ENCODE measurements at places on chromosomes 2 and 18.

GRCh38 chr2:33588232-33588631, 10.9 kb downstream of the FAM98A start:
- no peak for DNase-seq

- no peak for DNase-seq
Observed at GRCh38 chr2:15388406-15389325, 172.5 kb downstream of the NBAS start.

DNA sequence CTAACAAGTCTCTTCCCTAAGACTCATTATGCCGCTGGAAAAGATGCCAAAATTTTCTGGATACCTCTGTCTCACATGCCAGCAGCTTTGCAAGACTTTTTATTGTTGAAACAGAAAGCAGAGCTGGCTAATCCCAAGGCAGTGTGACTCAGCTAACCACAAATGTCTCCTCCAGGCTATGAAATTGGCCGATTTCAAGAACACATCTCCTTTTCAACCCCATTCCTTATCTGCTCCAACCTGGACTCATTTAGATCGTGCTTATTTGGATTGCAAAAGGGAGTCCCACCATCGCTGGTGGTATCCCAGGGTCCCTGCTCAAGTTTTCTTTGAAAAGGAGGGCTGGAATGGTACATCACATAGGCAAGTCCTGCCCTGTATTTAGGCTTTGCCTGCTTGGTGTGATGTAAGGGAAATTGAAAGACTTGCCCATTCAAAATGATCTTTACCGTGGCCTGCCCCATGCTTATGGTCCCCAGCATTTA, 26.3 kb downstream of the DHRS9 start:
- peak; percentile 25 for DNase-seq

DNA sequence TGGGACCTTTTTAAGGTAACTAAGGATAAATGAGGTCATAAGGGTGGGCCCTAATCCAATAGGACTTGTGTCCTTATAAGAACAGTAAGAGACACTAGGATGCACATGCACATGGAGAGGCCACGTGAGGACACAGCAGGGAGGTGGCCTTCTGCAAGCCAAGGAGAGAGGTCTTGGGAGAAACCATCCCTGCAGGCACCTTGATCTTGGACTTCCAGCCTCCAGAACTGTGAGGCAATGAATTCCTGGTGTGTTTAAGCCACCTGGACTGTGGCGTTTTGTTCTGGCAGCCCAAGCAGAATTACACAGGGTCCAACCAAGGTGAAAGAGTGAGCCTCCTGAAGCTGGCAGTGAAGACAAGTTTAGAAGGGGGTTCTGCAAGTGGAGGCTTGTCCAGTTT, 89.6 kb upstream of the IL1R2 start:
- no peak for DNase-seq

DNA sequence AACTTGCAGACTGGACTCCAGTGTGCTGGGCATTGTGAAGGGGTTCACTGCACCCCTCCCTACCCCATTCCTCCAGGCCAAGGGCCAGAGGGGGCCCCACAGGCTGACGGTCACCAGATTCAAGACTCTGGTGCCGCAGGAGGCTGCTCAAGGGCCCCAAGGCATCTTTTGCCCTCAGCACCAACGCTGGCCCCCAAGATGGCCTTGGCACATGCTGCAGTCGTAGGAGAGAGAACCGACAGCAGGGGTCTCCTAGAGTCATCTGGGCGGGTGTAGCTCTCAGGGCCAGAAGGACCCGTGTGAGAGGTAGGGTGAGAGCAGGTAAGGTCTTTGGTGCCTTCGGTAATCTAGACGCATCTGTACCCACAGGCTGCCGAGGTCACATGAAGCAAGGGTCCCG, 18.7 kb upstream of the ODC1 start:
- DNase-seq, result no peak

DNA sequence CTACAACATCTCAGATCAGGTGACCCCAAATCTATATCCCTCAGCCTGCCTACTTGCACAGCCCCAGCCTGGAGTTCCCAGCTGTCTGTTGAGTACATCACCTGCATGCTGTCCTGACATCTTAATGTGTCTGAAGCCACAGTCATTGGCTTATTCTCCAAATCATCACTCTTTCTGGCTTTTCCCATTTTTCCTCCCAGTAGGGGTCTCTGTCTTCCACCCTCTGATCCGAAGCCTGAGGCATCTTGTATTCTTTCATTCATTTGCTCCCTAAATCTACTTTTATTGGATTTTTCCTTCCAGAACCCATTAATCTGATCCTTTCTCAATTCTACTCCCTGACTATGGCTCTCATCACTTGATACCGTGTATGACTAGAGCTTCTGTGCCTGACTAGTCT, 332.9 kb upstream of the DCC start:
- no peak for DNase-seq

DNA sequence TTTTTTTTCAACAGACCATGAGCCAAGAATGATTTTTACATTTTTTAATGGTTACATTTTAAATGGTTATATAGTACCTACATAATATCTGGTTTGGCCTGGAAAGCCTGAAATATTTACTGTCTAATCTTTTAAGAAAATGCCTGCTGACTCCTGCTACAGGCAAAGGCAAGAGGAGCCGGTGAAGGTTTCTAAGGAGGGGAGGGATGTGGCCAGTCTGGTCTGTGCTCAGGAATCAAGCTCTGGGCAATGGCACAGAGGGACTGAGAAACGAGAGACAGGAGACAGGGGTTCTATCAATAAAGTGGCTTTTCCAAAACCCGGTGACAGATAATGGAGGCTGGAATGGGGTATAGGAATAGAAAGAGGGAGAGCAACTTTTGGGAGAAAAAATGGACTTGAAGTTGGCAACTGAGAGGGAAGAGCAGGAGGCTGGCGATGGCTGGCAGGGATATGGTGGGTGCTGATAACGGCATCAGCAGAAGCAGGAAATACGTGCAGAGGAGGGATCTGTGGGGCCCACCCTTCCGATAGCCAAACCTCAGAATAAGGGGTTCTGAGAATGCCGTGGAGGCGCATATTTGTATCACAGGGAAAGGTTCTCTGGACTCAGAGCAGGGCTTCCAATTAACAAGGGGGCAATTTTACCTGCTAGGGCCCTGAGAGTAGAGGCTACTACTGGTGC, 64.0 kb upstream of the DNMT3A start:
- no peak for DNase-seq

GRCh38 chr2:102782933-102783332, 21.1 kb downstream of the TMEM182 start:
- no peak for DNase-seq

- no peak for DNase-seq
Observed at GRCh38 chr18:48914581-48915251, 36.0 kb downstream of the SMAD7 start.

DNA sequence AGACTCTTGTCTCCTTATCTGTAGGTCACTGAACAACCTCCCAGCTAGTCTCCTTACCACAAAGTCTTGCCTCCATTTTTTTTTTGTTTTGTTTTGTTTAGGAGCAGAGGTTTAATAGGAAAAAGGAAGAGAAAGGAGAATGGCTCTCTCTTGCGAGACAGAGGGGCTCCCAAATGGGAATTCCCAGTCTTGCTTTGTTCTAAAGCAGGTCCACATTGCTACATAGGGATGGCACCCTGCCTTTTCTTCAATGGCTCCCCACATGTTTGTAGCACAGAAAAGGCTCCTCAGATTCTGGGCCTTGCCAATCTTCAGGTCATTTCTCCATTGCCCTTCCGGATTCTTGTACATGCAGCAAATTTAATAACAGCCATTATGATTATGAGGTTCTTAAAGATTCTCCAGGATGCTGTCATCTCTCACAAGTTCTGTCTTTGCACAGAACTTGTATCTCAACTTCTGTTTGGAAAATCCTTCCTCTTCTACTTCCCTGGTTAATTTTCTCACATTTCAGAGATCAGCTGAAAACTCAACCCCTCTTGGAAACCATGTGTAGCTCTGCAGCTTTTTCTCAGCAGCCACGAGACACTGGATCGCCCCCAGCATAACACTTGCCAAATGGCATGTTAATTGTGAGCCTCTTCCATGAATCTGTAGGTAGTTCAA, 23.6 kb downstream of the IL1F10 start:
- DNase-seq, result no peak

DNA sequence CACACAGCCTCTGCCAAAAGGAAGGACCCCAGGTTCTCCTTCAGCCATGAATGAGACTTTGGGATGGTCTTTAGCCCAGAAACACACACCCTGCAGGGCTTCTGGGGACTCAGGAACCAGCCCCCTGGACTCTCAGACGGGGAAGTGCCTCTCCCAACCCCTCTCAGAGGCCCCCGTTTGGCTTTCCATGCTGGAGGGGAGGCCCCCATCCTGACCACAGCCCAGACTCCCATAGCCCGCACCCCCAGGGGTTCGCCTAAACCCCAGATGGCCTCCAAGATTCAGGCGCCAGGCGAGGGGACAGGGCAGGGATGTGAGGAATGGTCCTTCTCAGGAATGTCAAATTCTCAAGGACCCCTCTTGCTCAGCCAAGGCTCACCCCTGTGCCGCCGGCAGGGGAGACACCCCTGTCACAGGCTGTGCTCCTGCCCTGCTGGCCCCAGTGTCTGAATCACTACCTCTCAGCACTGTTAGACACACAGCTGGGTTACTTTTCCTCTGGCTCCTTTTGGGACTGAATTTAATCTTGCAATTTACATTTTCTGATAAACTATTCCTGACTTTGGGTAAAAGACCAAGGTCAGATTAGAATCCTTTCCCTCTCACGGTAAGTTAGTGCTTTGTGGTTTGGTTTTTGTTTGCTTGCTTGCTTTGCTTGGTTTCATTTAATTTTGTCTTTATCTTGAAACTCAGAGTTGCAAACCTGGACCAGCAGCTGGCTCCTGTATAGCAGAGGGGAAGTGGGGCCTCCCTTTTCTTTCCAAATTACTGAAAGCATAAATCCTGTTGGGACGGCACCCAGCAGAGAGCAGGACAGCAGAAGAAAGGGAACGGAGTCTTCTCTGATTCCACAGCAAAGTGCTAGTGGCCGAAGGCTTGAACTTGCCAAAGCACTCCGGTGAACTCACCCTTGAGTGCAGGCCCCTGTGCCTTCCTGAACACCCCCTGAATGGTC, 198.9 kb upstream of the RAB6C start:
- no peak for DNase-seq

DNA sequence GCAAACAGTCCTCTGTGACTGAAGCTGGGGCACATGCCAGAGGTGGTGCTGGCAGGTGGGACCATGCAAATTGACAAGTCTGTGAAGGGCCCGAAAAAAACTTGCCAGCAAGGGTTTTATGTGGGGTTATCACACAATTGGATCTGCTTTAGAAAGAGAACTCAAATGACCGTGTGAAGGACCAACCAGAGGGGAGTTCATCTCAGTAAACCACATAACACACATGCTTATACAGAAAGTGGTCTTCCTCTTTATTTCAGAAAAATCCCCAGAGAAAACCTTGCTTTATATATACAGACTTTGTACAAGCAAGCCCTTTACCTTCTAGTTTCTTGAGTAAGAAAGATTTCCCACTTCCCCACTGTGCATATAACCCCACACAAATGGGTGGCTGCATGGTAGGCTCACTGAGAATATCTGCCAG, 46.7 kb downstream of the KIDINS220 start:
- no peak for DNase-seq

- DNase-seq, result no peak
Observed at GRCh38 chr18:6874315-6874714, 144.8 kb downstream of the ARHGAP28 start.

DNA sequence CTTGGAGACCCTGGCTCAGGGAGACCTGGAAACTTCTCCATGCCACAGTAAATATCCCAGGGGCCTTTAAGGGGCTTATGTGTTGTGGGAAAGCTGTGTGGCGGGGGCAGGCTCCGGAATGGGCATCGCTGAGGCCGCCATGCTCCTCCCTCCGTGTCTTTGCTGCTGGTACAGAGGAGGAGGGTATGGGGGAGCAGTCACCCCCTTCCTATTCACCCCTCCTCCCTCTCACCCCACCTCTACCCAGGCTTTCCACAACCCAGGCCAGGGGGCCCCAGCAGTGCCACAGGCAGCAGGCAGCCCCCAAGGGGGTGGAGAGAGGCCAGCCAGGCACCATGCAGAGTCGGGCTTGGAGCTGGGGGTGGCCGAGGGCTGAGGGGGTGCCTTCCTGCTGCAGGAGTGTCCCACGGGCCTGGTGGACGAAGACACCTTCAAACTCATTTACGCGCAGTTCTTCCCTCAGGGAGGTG, 28.0 kb upstream of the FAHD2A start:
- DNase-seq, result no peak
